Hypothalamus (tissue), 51 donors: ENCODE measurements at places on chromosomes 1 and 21.

GRCh38 chr1:17831597-17831996 lies 76.5 kb downstream of the ACTL8 start:
- no peak for DNase-seq

DNA sequence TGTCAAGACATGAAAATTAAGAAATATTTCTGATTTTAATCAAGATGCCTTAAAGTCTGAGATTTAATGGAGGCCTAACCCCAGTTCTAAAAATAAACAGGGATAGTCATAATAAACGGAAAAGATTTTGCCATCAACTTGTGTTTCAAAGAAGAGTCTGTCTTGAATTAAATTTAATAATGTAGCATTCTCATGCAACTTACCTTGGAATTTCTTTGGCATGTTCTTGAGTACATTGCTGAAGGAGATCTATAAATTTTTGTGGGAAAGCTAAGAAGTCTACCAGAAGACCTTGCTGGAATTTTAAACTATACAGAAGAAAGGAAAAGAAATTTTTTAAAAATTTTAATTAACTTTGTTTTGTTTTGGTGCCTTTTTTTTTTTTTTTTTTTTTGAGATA lies 10.6 kb downstream of the SASS6 start:
- DNase-seq: no peak

- DNase-seq: no peak
These were observed 58.9 kb upstream of the TLR5 start for GRCh38 chr1:223201967-223202366.

GRCh38 chr1:180946056-180946455 lies 33.4 kb downstream of the KIAA1614 start:
- no peak for DNase-seq

GRCh38 chr1:211935448-211935970 lies 99.8 kb downstream of the INTS7 start:
- no peak for DNase-seq

- DNase-seq: no peak
These were observed 47.3 kb upstream of the POU3F1 start for GRCh38 chr1:38093569-38094520.

- DNase-seq: no peak
These were observed 103.6 kb downstream of the RHOU start for GRCh38 chr1:228838717-228839500.

GRCh38 chr1:53412285-53413174 lies 46.7 kb upstream of the DMRTB1 start:
- DNase-seq: no peak

- no peak for DNase-seq
These were observed 187.7 kb upstream of the CACYBP start for GRCh38 chr1:174812016-174812415.

DNA sequence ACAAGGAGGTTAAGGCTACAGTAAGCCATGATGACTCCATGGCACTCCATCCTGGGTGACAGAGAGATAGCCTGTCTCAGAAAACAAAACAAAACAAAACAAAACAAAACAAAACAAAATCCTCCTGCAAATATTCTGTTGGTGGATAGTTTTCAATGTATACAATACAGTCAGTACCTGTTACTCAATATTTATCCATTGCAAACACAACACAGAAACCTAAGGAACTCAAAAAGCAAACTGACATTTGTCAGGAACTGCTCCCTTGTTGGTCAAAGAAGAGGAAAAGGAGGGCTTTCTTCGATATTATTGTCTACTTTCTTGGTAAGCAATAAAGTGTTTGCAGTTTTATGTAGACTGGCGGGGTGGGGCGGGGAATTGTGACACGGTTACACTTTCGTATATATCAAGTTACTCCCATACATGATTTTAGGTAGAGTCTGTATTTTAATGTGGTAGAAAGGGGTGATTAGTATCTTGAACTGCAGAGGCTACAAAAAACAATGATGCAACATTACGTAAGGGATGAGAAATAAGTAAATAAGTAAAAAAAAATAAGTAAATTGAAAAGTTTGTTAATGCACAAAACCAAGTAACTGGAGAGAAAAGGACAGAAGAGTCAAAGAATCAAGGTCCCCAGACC lies 31.8 kb downstream of the APP start:
- DNase-seq: no peak

GRCh38 chr1:205076245-205076761 lies 8.0 kb downstream of the TMEM81 start:
- DNase-seq: no peak

DNA sequence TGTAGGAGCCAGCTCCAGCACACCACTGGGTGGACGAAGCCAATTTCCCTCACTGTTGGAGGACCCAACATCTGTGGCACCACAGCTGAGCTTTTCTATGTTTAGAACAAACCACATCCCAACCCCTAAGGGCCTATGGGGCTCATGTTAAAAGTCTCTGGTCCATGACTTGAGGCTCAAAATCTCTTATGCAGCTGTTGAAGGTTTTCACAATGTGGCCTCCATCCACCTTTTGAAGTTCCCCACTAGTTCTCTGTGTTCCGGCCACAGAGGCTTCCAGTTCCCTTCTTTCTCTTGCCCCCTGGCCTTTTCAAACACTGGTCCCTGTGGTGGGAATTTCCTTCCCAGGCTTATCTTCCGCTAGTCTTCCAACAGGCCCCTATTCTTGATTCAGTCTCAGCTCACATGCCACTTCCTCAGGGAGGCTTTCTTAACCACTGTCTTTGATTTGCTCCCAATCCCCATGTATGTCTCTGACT lies 3.9 kb upstream of the IFNLR1 start:
- DNase-seq: no peak
